ENCODE measurements at places on chromosomes 16 and 17.
A peak's percentile ranks its signal among the peaks of the same experiment; 100 is the strongest.

DNA sequence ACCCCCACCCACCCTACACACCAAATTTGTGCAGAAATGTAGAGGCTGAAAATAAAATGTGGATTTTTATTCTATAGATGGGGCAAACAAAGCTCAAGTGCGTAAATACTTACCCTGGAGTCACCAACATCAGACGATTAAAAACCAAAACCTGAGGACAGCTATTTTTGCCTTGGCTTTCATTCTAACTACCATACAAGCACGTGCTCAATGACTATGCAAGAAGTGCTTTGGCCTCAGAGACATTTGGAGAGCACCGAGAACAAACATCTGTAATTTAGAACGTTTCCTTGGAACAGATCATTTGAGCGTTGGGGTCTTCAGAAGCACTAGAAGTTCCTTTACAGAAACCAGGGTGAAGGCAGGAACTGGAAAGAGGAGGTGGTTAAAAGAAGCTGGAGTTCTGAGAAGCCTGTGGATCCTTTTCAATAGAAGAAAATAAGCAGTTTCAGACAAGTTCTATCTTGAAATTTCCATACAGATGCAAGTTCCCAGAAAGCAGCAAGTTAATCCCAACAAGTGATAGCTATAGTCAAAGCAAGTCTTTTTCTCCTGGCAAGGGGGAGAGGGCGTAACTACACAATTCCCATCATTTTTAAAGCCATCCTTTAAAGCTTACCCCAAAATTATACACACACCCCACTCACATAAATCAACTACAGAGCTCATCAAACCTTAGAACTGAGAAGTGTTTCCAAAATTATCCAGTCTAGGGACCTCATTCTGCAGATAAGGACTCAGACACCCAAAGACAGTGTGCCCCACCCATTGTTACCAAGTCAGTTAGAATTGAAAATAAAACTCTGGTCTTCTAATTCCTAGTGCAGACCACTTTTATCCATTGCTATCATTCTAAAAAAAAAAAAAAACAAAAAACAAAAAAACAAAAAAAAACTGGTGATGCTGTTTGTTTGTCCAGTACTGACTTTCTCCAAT is 29.6 kb upstream of the CDRT4 start:
- no peak for DNase-seq

GRCh38 chr17:44548376-44549230 is 8.7 kb upstream of the FZD2 start:
- no peak for DNase-seq

GRCh38 chr16:11676799-11677198 is 8.5 kb downstream of the SNN start:
- DNase-seq = no peak

DNA sequence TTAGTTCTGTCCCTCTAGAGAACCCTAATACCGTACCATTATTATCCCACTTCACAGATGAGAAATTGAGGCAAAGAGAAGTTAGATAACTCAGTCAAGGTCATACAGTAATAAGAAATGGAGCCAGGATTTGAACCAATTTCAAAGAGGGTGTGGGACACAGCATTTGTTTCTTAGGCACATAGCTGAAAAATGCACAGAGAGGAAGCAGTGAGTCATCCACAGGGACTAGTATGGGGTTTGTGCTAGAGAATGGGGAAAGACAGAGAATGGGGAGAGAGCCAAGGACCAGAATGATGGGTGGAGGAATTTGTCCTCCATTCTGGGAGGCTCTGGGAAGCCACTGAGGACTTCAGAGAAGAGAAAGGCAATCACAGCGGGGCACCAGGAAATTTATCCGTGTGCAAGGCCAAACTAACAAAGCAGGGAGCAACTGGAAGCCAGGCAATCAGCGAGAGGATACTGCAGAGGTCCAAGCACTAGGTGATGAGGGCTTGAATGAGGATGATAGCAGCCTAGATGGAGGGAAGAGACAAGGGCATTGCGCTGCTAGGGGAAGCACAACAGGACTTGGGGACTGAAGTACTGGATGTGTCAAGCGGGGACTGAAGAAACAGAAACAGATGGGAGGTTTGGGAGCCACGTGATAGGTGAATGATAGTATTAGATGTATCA is 78.1 kb upstream of the ZFHX3 start:
- no peak for DNase-seq

- DNase-seq = no peak
Measured at GRCh38 chr17:63106050-63106449, 140.0 kb downstream of the TANC2 start.

- no peak for DNase-seq
Measured at GRCh38 chr16:35750157-35750689, 2290.8 kb downstream of the TP53TG3F start.

DNA sequence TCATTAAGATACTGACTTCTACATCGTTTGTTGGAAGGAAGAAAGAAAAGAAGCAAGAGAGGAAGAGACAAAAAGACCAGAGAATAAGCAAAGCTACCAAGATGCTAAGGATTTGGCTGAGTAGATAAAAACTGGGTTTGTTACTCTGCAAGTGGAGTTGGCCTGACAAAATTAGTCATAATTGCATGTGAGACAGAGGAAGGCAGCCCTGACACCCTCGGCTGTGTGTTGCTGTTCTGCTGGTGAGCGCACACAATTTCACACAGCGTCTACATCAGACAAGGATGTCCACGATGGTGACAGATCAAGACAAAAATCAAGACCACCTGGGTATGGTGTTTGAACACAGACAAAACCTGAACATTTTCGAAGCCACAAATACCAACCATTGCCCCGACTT is 75.4 kb upstream of the FA2H start:
- no peak for DNase-seq

DNA sequence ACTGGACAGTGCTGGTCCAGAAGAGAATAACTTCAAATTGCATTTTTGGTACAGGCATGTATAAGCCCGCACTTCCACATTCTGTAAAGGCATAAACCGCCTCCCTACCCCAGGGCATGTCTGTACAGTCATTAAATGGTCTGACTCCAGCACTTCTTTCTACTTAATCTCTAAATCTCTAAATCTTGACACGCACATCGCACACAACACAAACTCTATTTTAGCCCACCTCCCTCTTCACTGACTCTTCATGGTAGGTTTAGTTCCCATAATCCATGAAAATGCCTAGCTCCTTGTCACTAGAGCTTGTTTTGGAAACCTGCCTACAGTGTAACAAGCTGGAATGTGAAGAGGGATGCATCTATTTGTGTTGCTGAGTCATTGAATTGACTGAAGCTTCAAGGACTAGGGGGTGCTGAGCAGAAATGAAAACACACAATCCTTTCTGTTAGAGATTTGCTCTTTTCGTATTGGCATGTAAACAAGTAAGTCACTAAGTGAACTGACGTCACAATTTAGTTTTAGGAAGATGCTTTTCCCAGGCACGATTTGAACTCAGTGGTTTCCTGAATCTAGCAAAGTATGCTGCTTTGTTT is 1.6 kb upstream of the DUSP14 start:
- peak; percentile 95 for DNase-seq

DNA sequence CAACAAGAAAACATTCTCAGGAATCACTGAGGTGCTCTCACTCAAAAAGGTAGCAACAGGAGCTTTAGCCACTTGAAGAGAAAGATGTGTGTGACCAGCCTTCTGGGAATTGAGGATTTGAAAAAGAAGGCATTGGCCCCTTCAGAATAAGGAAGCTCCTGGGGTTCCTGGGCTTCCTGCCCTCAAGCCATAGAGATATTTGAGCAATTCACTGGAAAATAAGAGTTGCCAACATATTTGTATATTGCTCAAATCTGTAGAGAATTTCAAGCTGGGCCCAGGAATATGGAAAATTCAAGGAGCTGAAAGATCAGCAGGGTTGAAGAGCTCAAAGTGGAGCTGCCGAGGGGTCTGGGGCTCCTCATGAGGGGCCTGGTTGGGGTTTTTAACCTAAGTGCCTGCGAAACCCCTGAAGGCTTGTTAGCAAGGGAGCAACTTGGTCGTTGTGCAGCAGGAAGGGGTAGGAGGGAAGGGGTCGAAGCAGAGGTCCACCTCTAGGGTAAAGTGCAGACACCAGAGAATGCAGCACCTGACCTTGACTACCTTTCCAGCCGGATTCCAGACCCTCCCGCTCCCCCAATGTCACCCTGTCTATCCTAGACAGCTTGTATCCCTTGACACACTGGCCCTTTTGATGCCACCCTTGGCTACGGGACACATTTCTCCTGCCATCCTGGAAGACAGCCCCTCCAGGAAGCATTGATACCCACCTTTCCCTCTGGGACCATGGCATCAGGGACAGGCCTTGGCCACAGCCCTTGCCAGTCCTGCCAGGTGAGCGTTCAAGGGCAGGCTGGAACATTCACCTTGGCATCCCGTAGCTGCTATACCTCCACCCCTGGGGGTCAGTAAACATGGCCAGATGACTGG is 67.6 kb upstream of the SREBF1 start:
- DNase-seq = no peak

GRCh38 chr16:10069374-10069773 is 112.9 kb downstream of the GRIN2A start:
- DNase-seq = no peak

- no peak for DNase-seq
Measured at GRCh38 chr17:55564081-55564480, 52.8 kb upstream of the SMIM36 start.

GRCh38 chr16:84985079-84986065 is 26.0 kb downstream of the ZDHHC7 start:
- DNase-seq = peak; percentile 55

GRCh38 chr16:15942931-15943690 is 6.3 kb upstream of the ABCC1 start:
- no peak for DNase-seq

DNA sequence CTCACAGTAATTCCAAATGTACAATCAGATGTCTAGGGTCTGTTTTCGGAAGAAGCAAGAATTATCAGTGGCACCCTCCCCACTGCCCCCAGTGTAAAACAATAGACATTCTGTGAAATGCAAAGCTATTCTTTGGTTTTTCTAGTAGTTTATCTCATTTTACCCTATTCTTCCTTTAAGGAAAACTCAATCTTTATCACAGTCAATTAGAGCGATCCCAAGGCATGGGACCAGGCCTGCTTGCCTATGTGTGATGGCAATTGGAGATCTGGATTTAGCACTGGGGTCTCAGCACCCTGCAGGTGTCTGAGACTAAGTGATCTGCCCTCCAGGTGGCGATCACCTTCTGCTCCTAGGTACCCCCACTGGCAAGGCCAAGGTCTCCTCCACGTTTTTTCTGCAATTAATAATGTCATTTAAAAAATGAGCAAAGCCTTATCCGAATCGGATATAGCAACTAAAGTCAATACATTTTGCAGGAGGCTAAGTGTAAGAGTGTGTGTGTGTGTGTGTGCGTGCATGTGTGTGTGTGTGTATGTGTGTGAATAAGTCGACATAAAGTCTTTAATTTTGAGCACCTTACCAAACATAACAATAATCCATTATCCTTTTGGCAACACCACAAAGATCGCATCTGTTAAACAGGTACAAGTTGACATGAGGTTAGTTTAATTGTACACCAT is 59.7 kb downstream of the HLF start:
- no peak for DNase-seq

DNA sequence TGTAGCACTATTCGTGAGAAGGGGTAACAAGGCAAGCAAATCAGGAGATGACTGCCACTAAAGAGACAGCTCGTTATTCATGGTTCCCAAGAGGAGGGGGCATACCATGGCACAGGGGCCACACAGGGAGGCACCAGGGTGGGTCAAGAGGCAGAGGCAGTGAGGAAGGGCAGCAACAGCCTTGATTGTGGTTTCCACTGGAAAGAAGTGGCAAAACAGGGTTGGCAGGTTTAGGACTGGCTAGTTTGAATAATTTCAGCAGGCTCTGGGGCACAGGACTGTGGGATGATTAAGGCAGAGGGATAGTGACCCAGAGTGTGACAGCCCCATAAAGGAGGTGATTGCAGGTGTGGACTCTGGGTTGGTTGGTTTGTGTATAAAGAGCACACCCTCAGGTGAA is 188.9 kb downstream of the CBLN1 start:
- no peak for DNase-seq

- DNase-seq = no peak
Measured at GRCh38 chr17:78412403-78412802, 34.0 kb downstream of the PGS1 start.

DNA sequence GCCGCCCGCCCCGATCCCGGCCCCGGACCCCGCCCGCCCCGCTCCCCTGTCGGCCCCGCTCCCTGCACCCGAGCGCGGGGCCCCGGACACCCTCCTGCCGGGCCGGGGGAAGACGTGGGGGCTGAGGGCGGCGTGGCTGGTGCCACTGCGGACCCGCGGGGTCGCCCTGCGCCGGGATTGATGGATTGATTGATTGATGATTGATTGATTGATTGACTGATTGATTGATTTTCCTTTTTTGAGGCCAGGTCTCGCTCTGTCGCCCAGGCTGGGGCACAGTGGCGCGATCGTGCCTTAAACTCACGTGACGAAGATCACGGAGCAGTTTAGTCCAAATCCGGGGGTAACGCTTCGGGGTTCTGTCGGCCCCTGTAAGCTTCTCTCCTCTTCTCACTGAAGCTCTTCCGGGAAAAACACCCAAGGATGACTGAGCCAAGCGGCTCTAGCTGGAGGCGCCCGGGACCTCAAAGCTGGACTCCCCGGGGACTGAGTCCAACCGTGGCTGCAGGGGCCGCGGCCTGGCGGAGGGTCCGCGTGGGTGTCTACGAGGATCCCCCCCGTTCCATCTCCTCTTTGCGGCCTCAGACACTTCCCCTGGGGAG is 40.2 kb upstream of the BHLHA9 start:
- DNase-seq = no peak

DNA sequence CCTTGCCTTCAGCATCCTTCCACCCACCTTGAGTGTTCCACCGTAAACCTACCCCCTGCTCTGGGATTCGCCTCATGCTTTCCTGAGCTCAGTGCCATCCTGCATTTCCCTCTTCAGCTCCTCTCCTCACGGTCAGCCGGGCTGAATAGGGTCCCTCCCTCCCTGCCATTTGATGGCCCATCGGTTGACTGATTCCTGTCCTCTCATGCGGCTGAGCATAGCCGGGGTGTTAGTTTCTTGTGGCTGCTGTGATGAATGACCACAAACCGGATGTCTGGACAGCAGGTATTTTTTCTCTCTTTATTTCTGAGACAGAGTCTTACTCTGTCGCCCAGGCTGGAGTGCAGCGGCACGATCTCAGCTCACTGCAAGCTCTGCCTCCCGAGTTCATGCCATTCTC is 44.1 kb upstream of the MGAT5B start:
- DNase-seq = no peak

- no peak for DNase-seq
Measured at GRCh38 chr17:38741921-38742410, 6.2 kb downstream of the PCGF2 start.

- DNase-seq = no peak
Measured at GRCh38 chr16:20401066-20401465, 3.5 kb downstream of the PDILT start.

Data from retinal pigment epithelial cell (primary cell).